ENCODE measurements at places on chromosomes 2 and 18.
A peak's percentile ranks its signal among the peaks of the same experiment; 100 is the strongest.

DNA sequence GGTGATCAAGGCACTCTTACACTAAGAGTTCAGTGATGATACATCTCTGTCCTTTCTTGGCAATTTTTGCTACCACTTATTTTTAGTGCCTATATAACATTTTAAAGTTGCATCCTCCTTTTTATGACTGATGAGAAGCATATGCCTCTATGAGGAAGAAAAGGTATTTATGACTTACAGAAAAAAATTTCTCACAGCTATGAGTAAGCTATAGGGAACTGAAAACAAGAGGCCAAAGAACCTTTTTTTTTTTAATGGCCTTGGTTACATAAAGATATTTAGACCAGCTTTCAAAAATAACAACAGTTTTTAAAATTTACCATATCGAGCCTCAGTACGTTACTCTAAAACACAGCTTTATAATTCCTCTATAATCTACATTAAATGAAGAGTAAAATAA lies 21.3 kb downstream of the MBD5 start:
- no peak for DNase-seq

DNA sequence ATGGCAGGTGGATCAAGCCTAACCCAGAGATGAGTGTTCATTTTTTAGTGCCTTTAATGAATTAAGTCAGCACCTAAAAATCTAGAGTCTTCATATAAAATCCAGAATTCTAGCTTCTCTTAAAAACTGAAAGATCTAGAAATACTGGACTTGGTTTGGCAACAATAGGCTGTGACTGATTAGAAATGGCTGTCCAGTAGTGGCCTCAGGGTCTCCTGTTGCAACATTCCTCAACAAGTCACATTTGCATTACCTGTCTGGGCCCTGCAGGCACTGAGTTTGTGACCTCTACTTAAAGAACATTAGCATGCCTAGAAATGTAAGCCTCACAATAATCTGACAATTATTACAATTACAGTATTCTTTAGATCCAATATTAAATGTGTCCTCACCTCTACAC lies 33.1 kb downstream of the MBD2 start:
- DNase-seq = no peak

DNA sequence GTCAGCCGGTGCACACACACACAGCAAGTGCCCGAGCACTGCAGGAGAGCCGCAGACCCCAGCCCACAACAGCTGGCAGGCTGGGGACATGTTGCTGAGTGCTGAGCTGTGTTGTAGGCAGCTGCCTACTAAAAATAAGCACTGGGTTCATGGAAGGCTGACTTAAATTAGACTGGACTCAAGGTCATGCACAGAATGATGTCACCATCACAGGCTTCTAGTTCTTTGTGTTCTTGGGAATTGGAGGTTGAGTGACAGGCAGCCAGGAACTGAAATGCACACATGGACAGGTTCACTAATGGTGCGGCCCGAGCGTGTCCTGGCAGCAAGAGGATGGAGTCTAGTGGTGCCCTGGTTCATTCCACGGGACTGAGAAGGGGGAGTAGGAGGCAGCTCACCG lies 71.3 kb downstream of the VWA3B start:
- no peak for DNase-seq

DNA sequence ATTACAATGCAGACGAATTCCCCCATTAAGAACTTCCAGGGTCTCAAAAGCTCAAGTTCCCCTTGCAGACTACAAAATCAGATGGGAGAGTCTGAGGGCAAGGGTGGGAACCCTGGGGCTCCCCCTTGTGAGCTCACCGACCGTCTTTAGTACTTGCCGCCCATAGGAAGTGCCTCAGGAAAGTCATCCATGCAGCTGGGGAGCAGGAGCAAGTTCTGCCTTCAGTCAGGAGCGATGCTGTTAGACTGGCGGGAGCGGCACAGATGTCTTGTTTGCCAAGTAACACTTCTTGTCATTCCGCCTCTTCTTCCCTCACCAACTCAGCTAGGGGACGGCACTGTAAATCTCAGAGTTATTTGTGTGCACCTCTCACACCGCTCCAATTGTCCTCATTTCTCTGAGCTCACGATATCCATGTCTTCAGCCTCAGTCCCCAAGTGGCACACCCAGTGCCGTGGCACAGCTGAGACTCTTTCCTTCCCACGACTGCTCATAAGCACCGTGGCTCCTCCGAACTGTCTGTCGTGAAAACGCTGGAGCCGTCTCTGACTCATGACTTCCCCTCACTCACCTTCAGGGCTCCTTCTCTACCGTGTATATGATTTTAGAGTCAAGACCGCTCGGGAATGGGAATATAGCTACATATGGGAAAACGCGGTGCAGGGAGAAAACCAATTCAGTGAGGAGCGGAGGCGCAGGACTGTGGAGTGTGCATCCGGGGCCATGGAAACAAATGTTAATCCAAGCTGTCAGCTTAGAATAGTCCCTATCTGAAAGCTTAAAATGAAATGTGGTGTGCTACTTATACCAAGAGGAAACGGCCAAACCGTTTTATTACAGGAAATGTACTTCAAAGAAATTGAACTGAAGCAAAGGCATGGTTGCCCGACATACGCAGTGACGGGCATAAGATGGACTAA lies 34.0 kb downstream of the UXS1 start:
- DNase-seq = peak; percentile 37

DNA sequence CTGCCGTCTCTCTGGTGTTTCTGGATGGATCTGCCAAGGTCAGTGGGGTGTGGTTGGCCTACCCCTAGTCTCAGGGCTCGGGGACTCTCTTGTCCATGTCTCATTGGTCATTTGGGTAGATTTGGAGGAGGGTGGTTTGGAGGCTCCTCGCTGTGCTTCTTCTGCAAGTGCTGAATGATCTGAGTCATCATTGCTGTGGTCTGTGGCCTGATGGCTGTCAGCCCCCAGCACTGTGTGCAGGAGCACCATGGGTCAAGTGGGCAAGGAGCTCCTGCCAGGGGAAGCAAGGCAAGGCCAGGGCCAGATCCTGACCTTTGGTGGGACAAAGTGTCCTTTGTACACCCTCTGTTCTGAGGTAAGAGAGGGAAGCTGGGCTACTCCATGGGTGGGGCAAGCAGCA lies 221.8 kb downstream of the FHOD3 start:
- no peak for DNase-seq

DNA sequence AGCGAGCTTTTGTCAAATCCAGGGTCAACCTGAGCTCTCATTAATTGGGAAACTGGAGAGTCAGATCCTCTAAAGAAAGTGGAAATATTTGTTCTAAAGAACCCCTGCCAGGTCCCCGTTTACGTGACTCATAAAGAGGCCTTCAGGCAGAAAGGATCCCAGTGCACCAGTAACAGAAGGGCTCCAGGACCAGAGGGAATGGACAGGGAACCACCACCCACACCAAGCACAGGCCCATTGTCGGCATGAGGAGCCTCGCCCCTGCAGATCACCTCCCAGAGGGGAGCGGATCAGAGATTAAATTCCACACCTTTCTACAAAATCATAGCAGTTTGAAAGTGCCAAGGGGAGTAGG lies 16.4 kb upstream of the C1QL2 start:
- no peak for DNase-seq
